ENCODE measurements at places on chromosomes 2 and 18.

DNA sequence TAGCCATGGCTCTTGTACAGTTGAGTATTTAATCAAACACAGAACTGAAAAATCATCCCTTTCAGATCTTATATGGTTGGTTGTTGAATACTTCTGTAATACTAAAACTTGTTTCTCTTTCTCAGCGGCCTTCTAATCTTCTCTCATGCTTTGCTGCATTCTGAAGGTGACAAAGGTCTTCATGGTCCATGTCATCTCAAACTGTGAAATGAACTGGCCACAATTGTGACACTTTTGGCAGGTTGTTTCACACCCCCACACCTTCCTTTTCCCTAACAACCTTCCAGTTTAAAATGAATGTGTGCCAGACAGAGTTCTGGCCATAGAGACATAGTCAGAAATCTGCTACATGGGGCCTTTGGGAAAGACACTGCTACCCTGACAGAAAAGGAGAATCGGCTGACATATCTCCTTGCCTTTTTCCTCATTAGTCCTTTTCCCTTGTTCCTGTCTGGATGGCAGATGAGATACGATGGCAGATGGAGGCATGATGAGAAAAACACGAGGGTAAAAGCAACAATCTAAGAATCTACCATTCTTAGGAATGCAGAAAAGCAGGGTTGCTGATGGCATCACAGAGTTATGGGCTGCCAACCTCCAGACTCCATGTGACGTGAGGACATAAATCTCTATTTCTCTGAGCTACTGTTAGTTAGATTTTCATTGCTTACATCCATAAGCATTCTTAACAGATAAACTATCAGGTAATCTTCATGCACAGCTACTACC, 106.5 kb downstream of the PIGN start:
- no peaks in the 10 kb centered on the region for H3K27me3 ChIP-seq
- DNase-seq: no peak
- H3K27ac ChIP-seq: no peak overlapping the region

- H3K27me3 ChIP-seq: no peaks in the 10 kb centered on the region
- no peak overlapping the region for H3K27ac ChIP-seq
- no peaks in the 10 kb centered on the region for H3K4me1 ChIP-seq
- H3K36me3 ChIP-seq: no peaks in the 10 kb centered on the region
- no peak for DNase-seq
Observed at GRCh38 chr18:42459873-42460272, 504.8 kb downstream of the PIK3C3 start.

DNA sequence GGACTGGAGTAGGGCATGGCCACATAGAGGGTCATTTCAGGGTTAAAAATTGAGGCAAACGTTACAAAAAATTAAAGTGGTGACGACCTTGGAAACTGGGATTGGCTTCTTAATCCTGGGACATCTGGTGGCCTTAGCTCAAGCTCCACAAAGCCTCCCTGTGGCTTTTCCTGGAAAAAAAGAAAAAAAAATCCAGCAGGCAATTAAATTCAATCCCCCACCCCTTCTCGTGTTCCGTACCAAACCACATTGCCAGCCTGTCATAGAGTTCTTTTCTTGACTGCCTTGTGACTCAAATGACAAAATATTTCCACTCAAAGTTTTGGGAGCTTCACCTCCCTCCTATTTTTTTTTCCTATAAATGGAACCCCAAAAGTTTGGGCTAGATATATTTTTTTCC, 195.6 kb downstream of the HRH4 start:
- H3K27me3 ChIP-seq: no peaks in the 10 kb centered on the region
- no peak for DNase-seq
- H3K36me3 ChIP-seq: no peaks in the 10 kb centered on the region
- H3K4me1 ChIP-seq: no peaks in the 10 kb centered on the region
- H3K4me3 ChIP-seq: no peak overlapping the region

GRCh38 chr2:239770246-239770639, 254.9 kb downstream of the NDUFA10 start:
- peak; percentile 19 for DNase-seq
- H3K27ac ChIP-seq: no peak overlapping the region
- H3K27me3 ChIP-seq: no peaks in the 10 kb centered on the region

GRCh38 chr2:236464140-236464539, 105.5 kb upstream of the ACKR3 start:
- H3K4me1 ChIP-seq: no peaks in the 10 kb centered on the region
- H3K27me3 ChIP-seq: no peaks in the 10 kb centered on the region
- no peak for DNase-seq
- H3K27ac ChIP-seq: no peak overlapping the region
- no peak overlapping the region for H3K4me3 ChIP-seq
- H3K36me3 ChIP-seq: no peaks in the 10 kb centered on the region

GRCh38 chr18:6452194-6452593, 37.5 kb upstream of the L3MBTL4 start:
- H3K36me3 ChIP-seq: no peaks in the 10 kb centered on the region
- no peak overlapping the region for H3K4me3 ChIP-seq
- H3K4me1 ChIP-seq: no peaks in the 10 kb centered on the region

GRCh38 chr18:10131460-10132395, 217.9 kb downstream of the VAPA start:
- no peaks in the 10 kb centered on the region for H3K4me1 ChIP-seq
- peak overlapping the region; percentile 19 for H3K4me3 ChIP-seq
- DNase-seq: no peak
- no peaks in the 10 kb centered on the region for H3K27me3 ChIP-seq
- no peaks in the 10 kb centered on the region for H3K36me3 ChIP-seq

DNA sequence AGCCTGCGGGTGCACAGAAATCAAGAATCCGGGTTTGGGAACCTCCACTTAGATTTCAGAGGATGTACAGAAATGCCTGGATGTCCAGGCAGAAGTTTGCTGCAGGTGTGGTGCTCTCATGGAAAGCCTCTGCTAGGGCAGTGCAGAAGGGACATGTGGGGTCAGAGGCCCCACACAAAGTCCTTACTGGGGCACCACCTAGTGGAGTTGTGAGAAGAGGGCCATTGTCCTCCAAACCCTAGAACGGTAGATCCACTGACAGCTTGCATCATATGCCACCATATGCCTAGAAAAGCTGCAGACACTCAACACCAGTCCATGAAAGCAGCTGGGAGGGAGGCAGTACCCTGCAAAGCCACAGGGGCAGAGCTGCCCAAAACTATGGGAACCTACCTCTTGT, 833.0 kb downstream of the TMEM182 start:
- H3K36me3 ChIP-seq: no peaks in the 10 kb centered on the region
- H3K4me3 ChIP-seq: no peak overlapping the region
- DNase-seq: no peak
- no peaks in the 10 kb centered on the region for H3K4me1 ChIP-seq

GRCh38 chr2:113981404-113982134, 91.7 kb downstream of the ACTR3 start:
- DNase-seq: no peak
- no peaks in the 10 kb centered on the region for H3K4me1 ChIP-seq
- no peak overlapping the region for H3K4me3 ChIP-seq
- H3K36me3 ChIP-seq: no peaks in the 10 kb centered on the region
- H3K27ac ChIP-seq: no peak overlapping the region

GRCh38 chr2:214578442-214578841, 167.6 kb downstream of the VWC2L start:
- H3K36me3 ChIP-seq: no peaks in the 10 kb centered on the region
- no peak overlapping the region for H3K4me3 ChIP-seq

All from aorta (tissue), 5 donors.